ENCODE measurements at places on chromosomes 1 and 21. TPM values are rescaled to one million over a fixed set of nuclear protein-coding genes. Genes with fewer than 3 reads are reported as not detected.

DNA sequence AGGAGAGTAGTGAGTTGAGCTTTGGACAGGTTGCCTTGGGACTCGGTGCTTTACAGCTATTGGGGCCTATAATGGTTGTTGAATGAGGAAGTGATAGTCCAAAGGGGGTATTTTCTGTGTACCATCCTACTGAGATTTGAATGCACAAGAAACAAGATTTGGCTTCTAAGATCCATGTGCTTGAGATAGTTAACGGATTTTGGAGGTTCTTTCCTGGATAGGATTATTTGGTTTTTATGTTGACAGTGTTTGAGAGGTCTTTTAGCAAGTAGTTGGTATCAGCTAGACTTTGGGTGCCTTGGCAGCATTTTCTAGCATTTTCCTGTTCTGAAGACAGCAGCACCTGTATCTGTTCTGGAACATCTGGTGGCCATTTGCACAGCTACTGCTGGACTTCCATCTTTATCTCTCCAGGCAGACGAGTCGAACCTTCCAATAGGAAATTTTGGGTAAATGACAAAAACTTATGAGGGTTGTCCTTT, 3.6 kb upstream of the SCAF4 start:
- no peak for DNase-seq

DNA sequence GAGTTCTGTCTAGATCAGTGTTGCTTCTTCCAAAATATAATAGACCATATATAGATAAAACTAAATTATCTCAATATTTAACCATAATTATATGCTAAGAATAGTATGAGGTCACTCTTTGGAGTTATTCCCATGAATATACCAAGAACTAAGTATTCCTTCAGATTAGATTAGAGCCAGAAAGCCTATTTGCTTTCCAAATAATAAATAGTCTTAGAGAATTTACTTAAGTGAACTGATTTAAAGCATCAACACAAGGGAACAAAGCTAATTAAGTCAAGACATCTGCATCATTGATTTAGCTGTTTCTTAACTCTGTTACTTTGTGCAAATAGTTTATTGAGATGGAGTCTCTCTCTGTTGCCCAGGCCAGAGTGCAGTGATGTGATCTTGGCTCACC, 35.7 kb downstream of the FNBP1L start:
- DNase-seq = no peak

DNA sequence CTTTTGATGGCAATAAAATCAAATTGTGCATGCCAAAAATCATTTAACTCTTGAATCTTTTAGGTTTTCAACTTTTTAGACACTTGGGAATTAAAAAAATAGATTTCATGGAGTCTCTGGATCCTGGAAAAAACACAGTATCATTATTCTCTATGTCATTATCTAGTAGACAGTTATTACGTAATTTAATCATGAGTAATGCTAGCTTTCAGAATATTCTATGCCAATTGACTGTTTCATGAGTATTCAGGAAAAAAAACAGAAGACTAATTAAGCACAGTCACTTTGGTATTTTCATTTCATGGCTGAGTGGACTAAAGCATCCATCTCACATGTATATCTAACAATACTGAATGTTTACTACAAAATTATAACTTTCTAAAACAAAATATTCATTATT, 44.0 kb downstream of the ODF2L start:
- DNase-seq = no peak

- DNase-seq = peak; percentile 29
Measured at GRCh38 chr1:152227310-152227928, 3.4 kb upstream of the HRNR start.

The MATN1 gene
- total RNA-seq = 0.06 TPM

GRCh38 chr1:235919127-235919832, 52.6 kb upstream of the LYST start:
- DNase-seq = peak; percentile 71

- DNase-seq = no peak
Measured at GRCh38 chr1:182406012-182406411, 5.5 kb upstream of the TEDDM1 start.

- DNase-seq = no peak
Measured at GRCh38 chr1:31848381-31848897, 32.6 kb upstream of the SPOCD1 start.

The CELA3A gene
- not detected for total RNA-seq

The CLDN8 gene
- total RNA-seq = not detected

DNA sequence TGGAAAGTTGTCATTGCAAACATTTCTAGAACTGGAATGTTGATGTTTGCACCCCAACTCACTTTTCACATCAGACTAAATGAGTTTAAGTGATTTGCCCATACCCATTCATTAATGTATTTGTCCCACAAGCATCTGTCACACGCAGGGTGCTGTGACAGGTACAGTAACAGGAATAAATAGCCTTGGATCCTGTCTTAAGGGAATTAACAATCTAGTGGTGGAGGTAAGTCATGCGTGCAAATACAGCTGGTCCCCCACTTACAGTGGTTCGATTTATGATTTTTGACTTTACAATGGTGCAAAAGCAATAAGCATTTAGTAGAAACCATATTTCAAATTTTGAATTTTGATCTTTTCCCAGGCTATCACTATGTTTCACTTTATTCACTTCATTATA, 17.5 kb upstream of the PRDM2 start:
- no peak for DNase-seq

The BNIPL gene
- 0.10 TPM for total RNA-seq
